ENCODE measurements at places on chromosomes 6 and 20.

DNA sequence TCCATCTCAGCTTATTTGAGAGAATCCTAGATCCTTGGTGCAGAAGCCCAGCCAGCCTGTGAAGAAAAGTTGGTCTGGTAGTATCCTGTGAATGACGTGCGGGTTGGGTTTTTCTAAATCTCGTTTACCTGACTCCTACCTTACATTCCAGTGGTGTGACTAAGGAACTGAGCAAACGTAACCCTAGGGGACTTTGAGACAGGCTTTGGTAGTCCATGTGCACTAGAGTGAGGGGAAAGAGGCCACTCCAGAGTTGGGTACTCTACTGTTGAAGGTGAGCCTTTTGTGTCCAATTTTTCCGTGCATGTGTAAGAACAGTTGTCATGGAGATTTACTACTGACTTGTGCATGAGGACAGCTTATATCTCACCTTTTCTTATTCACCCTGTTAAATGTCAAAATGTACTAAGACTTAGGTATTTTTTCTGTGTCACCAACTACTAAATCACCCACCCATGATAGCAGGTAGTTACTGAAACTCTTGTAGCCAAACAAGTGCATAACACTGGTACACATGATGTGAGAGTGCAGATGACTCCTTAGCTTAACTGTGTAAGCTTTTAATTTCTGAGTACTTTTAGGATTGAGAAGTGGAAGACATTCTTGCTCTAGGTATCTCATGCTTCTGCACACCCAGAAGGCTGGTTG lies 26.3 kb upstream of the PLCG1 start:
- DNase-seq: no peak

DNA sequence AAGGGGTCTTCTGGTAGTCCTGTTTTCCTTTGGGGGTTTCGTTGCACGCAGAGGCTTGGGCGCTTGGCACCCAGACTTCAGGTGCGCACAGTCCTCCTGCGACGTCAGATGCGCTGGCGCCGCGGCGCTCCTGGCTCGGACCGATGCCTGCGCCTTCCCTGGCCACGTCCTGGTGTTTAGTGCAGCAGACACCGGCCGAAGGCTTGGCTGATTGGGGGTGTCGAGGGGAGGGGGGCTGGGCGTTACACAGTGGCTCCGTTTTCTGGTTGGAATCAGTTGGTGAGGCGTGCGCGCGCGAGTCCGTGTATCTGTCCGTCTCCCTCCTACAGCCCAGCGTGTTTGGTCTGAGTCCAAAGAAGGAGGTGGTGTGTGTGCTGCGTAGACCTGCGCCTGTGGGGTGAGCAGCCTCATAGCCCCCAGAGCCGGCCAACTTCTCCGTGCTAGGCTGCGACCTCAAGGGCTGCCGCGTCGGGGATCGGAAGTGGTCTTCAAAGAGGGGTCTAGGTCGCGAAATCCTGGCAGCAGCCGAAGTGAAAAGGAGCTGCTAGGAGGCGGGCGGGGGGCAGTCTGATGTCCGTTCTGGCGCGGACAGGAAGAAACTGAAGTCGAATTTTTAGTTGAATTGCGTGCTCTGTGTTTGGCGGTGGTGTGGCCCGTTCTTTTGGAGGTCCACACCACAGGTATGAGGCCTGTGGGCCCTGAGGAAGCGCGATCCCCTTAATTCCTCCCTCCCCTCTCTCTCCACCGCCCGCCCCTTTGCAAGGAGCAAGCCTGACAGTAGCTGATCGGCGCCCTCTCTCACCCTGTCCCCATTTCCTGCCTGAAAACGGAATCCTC lies 1.5 kb downstream of the SYNDIG1 start:
- DNase-seq: no peak

GRCh38 chr6:97450087-97450486 lies 167.1 kb upstream of the MMS22L start:
- DNase-seq: no peak

DNA sequence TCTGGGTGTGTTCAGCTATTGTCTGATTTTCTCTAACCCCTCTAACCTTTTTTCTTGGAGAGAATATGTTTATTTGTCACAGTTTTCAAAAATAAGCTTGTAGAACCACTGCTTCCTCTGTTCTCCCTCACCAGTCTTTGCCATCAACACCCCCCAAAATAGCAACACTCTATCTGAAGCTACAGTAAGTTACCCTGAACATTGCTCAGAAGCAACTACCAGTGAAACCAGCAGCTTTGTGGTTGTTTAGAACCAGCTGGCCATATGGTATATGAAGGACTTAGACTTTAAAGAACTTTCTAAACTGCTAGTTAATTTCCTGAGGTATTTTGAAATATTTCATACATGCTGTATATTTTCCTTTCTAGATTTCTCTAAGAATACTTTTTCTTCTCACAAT lies 242.9 kb downstream of the KHDRBS2 start:
- DNase-seq: no peak

DNA sequence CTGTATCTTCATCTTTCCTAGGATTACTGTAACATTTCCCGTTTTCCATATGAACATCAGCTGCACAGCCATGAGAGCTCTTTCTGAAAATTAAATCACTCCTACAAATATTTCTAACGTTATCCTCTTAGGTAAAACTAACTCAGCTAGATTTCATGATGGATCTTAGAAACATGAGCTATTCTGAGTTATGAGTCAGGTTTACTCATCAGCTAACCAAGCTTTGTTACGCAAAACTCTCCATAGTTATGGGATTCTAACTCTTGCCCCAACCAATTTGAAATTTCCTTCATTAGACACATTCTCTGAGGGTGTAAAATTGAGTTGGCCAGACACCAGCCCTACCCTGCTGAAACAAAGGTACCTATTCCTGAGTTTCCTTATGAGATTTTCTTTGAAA lies 14.0 kb downstream of the DEFB110 start:
- no peak for DNase-seq

Measured in hematopoietic multipotent progenitor cell (in vitro differentiated cells).